NCI-H1092 (cell line): ENCODE measurements at places on chromosomes 5 and 9.

- DNase-seq = no peak
These were observed 96.1 kb downstream of the JAKMIP2 start for GRCh38 chr5:147686421-147686820.

DNA sequence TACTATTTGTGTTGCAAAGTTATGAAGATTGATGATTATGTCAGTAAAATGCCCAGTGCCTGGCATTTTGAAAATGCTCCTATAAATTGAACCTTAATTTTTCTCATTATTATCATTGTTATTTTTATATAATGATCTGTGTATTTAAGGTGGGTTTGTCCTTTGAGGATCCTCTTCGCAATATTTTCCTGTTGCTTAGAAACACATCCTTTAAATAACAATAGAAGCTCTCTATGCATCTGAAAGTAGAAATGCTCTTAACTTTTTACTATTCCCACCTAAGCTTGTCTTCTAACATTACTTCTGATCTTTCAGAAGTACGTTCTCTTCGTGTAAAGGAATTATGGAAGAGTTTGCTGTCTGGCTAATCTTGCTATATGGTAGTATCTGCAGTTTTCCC, 214.7 kb upstream of the TLX3 start:
- no peak for DNase-seq

- DNase-seq = peak; percentile 68
These were observed 27.1 kb upstream of the MYORG start for GRCh38 chr9:34403554-34404380.

- DNase-seq = no peak
These were observed 54.1 kb downstream of the AP3S1 start for GRCh38 chr5:115895821-115896220.

- DNase-seq = peak; percentile 1
These were observed 66.3 kb downstream of the PRELID2 start for GRCh38 chr5:145768863-145769262.

- no peak for DNase-seq
These were observed 42.7 kb downstream of the IQGAP2 start for GRCh38 chr5:76445830-76446229.

DNA sequence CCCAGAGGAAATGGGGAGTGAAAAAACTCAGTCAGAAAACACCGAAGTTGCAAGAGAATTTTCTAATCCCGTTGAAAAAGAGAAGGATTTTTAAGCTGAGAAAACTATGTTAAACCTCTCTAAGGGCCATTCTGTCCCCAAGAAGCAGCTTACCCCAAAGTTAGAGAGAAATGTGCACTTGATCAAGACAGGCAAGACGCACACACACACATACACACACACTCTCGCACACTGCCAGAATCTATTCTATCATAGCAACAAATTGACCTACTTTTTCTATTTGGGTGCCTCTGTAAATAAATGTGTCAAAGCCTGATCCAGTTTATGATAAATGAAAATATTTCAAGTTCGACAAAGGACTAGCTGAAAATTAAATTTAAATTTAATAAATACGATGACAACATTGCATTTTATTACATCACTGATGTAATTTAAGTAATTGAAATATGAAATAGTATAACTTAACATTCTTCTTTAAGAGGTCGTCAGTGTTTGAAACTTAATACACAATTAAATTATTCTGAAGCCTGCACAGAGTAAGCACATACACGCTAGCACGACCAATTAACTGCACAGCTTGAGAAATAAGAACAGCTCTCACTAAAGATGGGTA, 5.9 kb downstream of the NFIL3 start:
- DNase-seq = no peak

DNA sequence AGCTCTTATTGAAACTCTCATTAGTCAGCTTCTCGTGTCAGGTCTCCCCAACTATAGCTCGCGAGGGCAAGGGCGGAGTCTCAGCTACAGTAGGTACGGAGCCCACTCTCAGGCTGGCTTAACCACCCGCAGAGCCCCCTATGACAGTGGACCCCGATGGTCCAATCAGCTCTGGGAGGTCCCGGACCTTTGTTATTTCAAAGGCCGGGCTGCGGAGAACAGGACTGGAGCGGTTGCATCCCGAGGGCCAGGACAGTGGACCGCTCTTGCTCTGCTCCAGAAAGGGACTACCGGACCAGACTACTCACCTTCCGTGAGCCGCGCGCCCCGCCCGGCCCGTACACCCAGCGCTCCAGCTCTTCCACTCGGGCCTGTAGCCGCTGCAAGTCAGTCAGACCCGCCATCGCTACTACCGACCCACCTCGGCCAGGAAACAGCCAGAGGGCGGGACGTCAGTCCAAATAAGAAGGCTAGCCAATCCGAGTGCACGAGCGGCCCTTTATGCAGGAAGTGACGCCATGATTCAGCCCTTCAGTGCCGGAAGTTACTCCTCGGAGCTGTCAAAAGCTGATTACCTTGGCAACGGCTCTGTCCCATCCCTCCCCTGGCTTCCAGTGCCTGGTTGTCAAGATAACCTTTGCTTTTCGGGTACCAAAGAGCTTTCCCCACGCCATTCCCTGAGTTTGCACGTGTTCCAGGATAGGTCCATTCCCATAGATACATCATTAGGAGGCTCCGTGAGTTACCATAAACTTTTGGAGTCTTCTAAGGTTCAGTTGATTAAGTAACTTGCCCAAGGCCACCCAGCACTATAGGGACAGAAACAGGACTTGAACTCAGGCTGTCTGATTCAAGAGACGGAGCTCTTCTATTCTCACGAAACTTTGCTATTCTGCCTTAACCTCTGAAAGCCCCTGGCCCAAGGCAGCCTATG, at the start of gene DCTN3:
Gene DCTN3, minus strand, starts transcription at position 435 of the 934 bp plus-strand sequence. Its CDS starts 31 bp downstream, at position 404.
- peak; percentile 97 for DNase-seq
